ENCODE measurements at places on chromosomes 3 and 15. TPM values are rescaled to one million over a fixed set of nuclear protein-coding genes. Genes with fewer than 3 reads are reported as not detected.

DNA sequence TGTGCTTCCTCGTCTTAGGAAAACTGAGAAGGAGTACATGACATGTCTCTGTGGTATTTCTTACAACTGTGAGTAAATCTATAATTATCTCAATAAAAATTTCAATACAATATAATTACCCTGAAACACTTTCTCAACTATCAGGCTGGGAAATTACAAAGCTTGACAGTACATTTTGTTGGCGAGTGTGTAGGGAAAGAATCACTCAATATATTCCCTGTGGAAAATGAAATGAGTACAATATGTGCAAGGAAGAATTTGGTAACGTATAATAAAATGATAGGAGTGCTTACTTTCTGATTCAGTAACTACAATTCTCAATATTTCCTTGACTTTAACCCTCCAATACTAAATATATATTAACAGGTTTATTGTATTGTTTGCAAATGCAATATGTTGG lies 818.2 kb upstream of the CADM2 start:
- no peak for DNase-seq
- no peaks in the 10 kb centered on the region for H3K4me1 ChIP-seq
- no peaks in the 10 kb centered on the region for H3K27me3 ChIP-seq
- no peak overlapping the region for H3K27ac ChIP-seq

- no peaks in the 10 kb centered on the region for H3K36me3 ChIP-seq
- H3K4me3 ChIP-seq: peak overlapping the region; percentile 80
- H3K27me3 ChIP-seq: no peaks in the 10 kb centered on the region
- H3K27ac ChIP-seq: peak overlapping the region; percentile 99
- DNase-seq: no peak
- peaks cover 44% of the 10 kb centered on the region for H3K4me1 ChIP-seq
Observed at GRCh38 chr3:71580636-71581456, 2.7 kb downstream of the FOXP1 start.

DNA sequence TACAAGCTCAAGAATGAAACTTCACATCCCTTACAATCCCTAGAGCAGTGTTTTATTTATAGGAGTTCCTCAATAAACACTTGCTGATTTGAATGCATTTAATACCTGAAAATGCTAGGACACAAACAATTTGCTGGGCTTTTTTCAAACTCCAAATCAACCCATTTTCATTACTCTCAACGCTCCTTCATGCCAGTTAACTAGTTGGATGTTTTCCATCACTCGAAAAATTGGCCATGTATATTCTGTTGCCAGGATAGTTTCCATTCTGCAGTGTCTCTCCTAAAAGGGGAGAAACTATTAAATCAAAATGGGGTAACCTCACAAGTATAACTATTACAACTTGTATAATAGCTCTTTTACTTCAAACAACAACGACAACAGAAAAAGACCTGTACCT lies 1.2 kb downstream of the GBE1 start:
- no peaks in the 10 kb centered on the region for H3K27me3 ChIP-seq
- peak overlapping the region; percentile 98 for H3K27ac ChIP-seq
- H3K4me3 ChIP-seq: peak overlapping the region; percentile 64
- no peak for DNase-seq

- no peaks in the 10 kb centered on the region for H3K4me1 ChIP-seq
- no peak overlapping the region for H3K27ac ChIP-seq
- DNase-seq: no peak
- no peak overlapping the region for H3K4me3 ChIP-seq
Observed at GRCh38 chr3:196127308-196128040, 45.6 kb upstream of the TFRC start.

- no peak overlapping the region for H3K4me3 ChIP-seq
- peaks cover 30% of the 10 kb centered on the region for H3K4me1 ChIP-seq
- no peaks in the 10 kb centered on the region for H3K36me3 ChIP-seq
- H3K27ac ChIP-seq: no peak overlapping the region
- H3K27me3 ChIP-seq: no peaks in the 10 kb centered on the region
- no peak for DNase-seq
Observed at GRCh38 chr3:130843441-130843840, 50.4 kb upstream of the ATP2C1 start.

GRCh38 chr3:132210476-132211346 lies 106.5 kb upstream of the ACP3 start:
- H3K4me3 ChIP-seq: no peak overlapping the region
- no peaks in the 10 kb centered on the region for H3K27me3 ChIP-seq
- H3K27ac ChIP-seq: no peak overlapping the region
- H3K36me3 ChIP-seq: no peaks in the 10 kb centered on the region
- DNase-seq: no peak

BUB1B gene
- 0.33 TPM for total RNA-seq

SLC2A2 gene
- total RNA-seq: not detected

CLDN1 gene
- total RNA-seq: 0.28 TPM

CA12 gene
- 0.49 TPM for total RNA-seq

CACNA2D3 gene
- total RNA-seq: 4.9 TPM

NRROS gene
- 6.1 TPM for total RNA-seq

SLC9A9 gene
- total RNA-seq: 25.5 TPM

CFAP100 gene
- total RNA-seq: not detected
